ENCODE measurements at places on chromosomes 2 and 18. TPM values are rescaled to one million over a fixed set of nuclear protein-coding genes. Genes with fewer than 3 reads are reported as not detected.

Gene ZC3H6
- total RNA-seq: 36.8 TPM

Gene ONECUT2
- total RNA-seq: not detected

Gene PPP1R7
- 68.9 TPM for total RNA-seq

Gene CNPPD1
- total RNA-seq: 83.3 TPM

Gene MAPK4
- not detected for total RNA-seq

Gene ERFE
- total RNA-seq: not detected

Gene GPR75
- total RNA-seq: 4.3 TPM

Gene NT5C1B
- not detected for total RNA-seq

Gene SP140
- total RNA-seq: 70.8 TPM

Gene ZNF521
- total RNA-seq: not detected

Gene NXPH2
- not detected for total RNA-seq

- H3K27me3 ChIP-seq: no peaks in the 10 kb centered on the region
- no peak for DNase-seq
- H3K27ac ChIP-seq: no peak overlapping the region
- no peaks in the 10 kb centered on the region for H3K36me3 ChIP-seq
- no peaks in the 10 kb centered on the region for H3K4me1 ChIP-seq
Observed at GRCh38 chr18:70428439-70428838, 139.6 kb downstream of the SOCS6 start.

DNA sequence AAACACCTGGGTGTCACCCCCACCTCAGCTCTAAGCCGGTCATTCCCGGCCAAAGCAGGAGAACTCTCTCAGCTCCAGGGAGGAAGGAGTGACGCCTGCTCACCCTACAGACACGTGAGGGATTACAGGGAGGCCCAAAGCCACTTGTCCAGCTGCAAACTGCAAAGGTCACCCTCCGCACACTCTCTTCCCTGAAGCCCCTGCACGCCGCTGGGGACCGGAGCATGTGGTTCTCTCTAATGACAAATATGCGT is 108.0 kb upstream of the ID2 start:
- no peaks in the 10 kb centered on the region for H3K36me3 ChIP-seq
- H3K4me3 ChIP-seq: no peak overlapping the region
- no peaks in the 10 kb centered on the region for H3K27me3 ChIP-seq
- peaks cover 27% of the 10 kb centered on the region for H3K4me1 ChIP-seq
- H3K27ac ChIP-seq: no peak overlapping the region

DNA sequence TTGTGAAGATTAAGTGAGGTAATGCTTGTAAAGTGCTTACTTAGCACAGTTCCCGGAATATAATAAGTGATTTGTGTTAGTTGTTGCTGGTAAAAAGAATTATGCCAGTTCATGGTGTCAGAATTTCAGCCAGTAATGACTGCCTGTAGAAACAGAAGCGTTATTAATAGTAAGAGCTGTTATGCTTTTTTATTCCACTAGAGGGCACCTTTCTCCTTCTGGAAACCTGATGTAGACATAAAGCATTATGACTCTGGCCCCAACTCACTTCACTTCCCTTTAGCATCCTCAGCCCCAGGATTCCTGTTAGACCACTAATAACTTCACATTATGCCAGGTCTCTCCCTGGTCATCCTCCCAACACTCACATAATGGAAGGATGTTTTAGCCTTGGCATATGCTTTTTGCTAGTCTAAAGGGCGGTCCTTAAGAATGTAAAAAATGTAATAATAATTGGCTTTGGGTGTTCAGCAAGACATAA is 34.9 kb downstream of the C18orf54 start:
- H3K36me3 ChIP-seq: no peaks in the 10 kb centered on the region
- no peak overlapping the region for H3K4me3 ChIP-seq
- no peak overlapping the region for H3K27ac ChIP-seq

- peaks cover 19% of the 10 kb centered on the region for H3K4me1 ChIP-seq
- no peak overlapping the region for H3K27ac ChIP-seq
- no peaks in the 10 kb centered on the region for H3K36me3 ChIP-seq
- H3K4me3 ChIP-seq: no peak overlapping the region
- no peak for DNase-seq
Observed at GRCh38 chr2:239946562-239946863, 78.6 kb downstream of the NDUFA10 start.

DNA sequence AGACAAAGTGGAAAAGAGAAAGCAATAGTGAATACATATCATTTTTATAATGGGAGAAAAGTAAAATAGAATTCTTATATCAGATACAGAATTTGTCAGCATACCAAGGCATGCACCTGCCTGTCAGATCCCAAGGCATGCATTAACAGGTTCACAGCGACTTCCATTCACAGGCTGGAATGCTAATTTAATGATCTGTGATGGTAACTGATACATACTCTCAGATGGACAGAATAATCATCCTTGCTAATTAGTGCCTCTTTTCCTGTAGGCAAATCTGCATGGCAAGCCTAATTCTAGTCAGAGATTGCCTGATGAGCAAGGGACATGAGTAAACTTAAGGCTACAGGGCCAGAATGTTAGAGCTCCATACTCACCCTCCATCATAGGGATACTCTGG is 76.1 kb downstream of the PRKRA start:
- no peaks in the 10 kb centered on the region for H3K27me3 ChIP-seq
- no peak overlapping the region for H3K4me3 ChIP-seq
- no peak for DNase-seq
- no peak overlapping the region for H3K27ac ChIP-seq
- no peaks in the 10 kb centered on the region for H3K4me1 ChIP-seq
- H3K36me3 ChIP-seq: no peaks in the 10 kb centered on the region

GRCh38 chr2:21067125-21067524 is 23.3 kb upstream of the APOB start:
- no peaks in the 10 kb centered on the region for H3K27me3 ChIP-seq
- H3K36me3 ChIP-seq: no peaks in the 10 kb centered on the region
- no peak for DNase-seq
- H3K27ac ChIP-seq: no peak overlapping the region
- H3K4me3 ChIP-seq: no peak overlapping the region
- H3K4me1 ChIP-seq: no peaks in the 10 kb centered on the region

DNA sequence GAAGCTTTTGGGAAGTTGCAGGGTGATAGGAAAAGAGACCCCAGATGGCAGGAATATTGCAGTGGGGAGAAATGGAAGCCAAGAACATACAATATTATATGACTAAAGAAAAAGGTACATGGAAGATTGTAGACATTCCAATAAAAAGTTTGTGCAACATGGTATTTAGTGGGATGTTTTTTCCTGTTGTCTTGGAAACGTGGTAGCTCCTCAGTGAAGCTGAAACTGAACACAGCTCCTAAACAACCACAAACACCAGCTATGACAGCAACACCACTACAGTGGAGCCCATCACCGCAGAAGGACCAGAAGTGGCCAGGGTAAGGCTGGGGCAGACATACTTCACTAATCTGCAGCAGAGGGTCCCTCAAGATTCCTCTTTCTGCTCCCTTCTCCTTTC is 246.8 kb downstream of the CDH20 start:
- no peak overlapping the region for H3K4me3 ChIP-seq
- peaks cover 6% of the 10 kb centered on the region for H3K4me1 ChIP-seq
- DNase-seq: no peak
- no peak overlapping the region for H3K27ac ChIP-seq
- H3K27me3 ChIP-seq: no peaks in the 10 kb centered on the region

DNA sequence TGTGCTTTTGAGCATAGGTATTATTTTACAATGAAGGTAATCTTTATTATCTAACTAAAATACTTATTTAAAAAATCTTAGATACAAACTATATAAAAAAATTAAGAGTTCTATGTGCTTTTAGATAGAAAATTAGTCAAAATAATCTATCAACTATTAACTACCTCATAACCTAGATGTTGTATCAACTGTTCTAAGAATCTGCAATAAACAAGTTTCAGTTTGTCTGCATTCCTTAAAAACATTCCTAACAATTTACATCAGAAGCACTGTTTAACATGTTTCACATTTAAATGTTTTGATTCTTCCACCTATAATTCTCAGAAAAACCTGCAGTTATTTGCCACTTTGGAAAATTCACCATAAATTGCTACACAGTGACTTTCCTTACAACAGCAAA is 33.3 kb downstream of the NDUFS1 start:
- no peak overlapping the region for H3K27ac ChIP-seq
- no peak for DNase-seq
- peaks cover 38% of the 10 kb centered on the region for H3K36me3 ChIP-seq
- no peak overlapping the region for H3K4me3 ChIP-seq

DNA sequence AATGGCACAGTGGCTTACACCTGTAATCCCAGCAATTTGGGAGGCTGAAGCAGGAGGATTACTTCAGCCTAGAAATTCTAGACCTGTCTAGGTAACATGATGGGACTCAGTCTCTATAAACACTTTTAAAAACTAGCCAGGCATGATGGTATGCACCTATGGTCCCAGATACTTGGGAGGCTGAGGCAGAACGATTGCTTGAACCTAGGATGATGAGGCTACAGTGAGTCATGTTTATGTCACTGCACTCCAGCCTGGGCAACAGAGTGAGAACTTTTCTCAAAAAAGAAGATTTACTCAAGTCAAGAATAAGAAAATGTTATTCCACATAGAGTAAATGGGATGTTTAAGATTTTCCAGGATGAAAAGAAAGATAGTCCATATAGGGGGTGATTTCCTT is 158.6 kb downstream of the HNMT start:
- no peak for DNase-seq
- no peak overlapping the region for H3K27ac ChIP-seq
- no peak overlapping the region for H3K4me3 ChIP-seq
- H3K36me3 ChIP-seq: no peaks in the 10 kb centered on the region
- no peaks in the 10 kb centered on the region for H3K27me3 ChIP-seq

DNA sequence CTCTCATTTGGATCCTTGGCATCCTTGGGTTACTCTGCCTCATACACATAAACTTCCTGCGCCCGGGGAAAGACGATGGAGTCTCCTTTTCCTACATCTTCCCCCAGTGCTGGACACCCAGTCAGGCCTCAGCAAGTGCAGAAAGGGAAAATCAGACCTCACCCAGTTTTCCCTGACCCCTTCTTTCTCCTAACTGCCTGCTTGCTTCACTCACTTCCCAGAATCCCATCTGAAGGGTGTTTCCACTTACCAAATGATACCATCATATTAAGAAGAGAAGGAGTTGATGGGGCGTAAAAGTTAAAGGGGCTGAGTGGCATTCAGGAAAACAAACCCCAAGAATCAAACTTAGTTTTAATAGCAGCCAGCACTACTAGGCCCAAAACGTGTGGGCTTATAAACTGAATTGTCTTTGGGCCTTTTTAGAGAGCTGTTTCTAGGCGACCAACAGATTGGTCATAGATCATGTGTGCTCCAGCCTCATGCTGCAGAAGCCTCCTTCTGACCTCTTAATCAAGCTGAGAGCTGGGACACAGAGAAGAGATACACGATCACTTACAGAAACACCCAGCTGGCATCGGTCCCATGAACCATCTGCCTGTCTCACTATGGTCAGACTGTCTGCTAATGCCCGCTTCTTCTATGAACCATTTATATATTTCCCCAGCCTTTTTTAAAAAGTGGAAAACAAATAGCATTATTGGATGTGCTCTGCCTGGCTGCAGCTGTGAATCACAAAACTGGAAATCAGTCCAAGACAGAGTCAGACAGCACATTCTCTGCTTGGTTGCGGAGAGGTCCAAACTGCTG is 165.7 kb upstream of the SLC14A2 start:
- H3K4me1 ChIP-seq: no peaks in the 10 kb centered on the region
- no peak for DNase-seq
- H3K36me3 ChIP-seq: no peaks in the 10 kb centered on the region
- no peaks in the 10 kb centered on the region for H3K27me3 ChIP-seq

GRCh38 chr2:31411771-31412170 is 2.8 kb downstream of the XDH start:
- H3K27me3 ChIP-seq: no peaks in the 10 kb centered on the region
- peaks cover 8% of the 10 kb centered on the region for H3K4me1 ChIP-seq
- H3K4me3 ChIP-seq: no peak overlapping the region
- no peak for DNase-seq
- no peak overlapping the region for H3K27ac ChIP-seq

- DNase-seq: no peak
- H3K4me1 ChIP-seq: no peaks in the 10 kb centered on the region
- no peaks in the 10 kb centered on the region for H3K36me3 ChIP-seq
- H3K27me3 ChIP-seq: no peaks in the 10 kb centered on the region
Observed at GRCh38 chr18:4400911-4401310, 54.2 kb downstream of the DLGAP1 start.

- no peak overlapping the region for H3K4me3 ChIP-seq
- no peaks in the 10 kb centered on the region for H3K27me3 ChIP-seq
Observed at GRCh38 chr2:183951630-183952029, 646.7 kb upstream of the ZNF804A start.

- no peaks in the 10 kb centered on the region for H3K4me1 ChIP-seq
- H3K27ac ChIP-seq: no peak overlapping the region
- no peak for DNase-seq
- H3K27me3 ChIP-seq: no peaks in the 10 kb centered on the region
- H3K4me3 ChIP-seq: no peak overlapping the region
- no peaks in the 10 kb centered on the region for H3K36me3 ChIP-seq
Observed at GRCh38 chr2:56483081-56483480, 299.3 kb downstream of the CCDC85A start.

- no peak overlapping the region for H3K27ac ChIP-seq
- DNase-seq: no peak
- no peaks in the 10 kb centered on the region for H3K36me3 ChIP-seq
- no peaks in the 10 kb centered on the region for H3K27me3 ChIP-seq
Observed at GRCh38 chr2:176283291-176284068, 14.2 kb downstream of the MTX2 start.

DNA sequence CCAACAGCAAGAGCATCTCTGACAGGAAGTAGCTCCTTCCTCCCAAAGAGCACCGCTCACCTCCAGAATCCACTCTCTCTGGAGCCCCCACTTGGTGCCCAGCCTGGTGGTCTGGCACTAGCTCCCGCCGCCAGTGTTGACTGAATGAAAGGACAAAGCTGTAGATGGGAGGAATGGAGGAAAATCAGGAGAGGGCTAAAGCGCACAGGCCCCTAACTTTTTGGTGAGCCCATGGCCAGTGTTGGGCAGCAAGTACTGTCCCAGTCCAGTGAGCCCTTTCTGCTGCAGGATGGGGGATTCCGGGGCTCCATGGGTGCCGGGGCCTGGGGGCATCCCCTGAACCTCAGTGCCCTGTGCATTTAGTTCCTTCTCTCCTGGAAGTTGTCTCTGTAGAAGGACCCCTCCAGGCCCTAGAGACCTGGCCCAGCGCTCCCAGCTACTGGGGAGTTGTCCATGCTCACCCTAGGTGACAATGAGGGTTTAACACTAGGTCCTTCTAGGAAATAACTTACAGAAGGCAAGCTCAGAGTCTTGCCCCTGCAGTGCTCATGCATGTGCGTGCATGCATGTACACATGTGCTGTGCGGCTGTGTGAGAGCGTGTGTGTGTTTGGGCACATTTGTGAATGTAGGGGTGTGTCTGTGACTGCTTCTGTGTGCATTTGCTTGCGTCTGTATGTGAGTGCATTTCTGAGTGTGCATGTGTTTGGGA is 33.6 kb downstream of the GLI2 start:
- H3K27me3 ChIP-seq: no peaks in the 10 kb centered on the region
- no peaks in the 10 kb centered on the region for H3K36me3 ChIP-seq
- H3K4me3 ChIP-seq: no peak overlapping the region
- no peaks in the 10 kb centered on the region for H3K4me1 ChIP-seq
- no peak overlapping the region for H3K27ac ChIP-seq

- H3K36me3 ChIP-seq: no peaks in the 10 kb centered on the region
- DNase-seq: no peak
- peaks cover 10% of the 10 kb centered on the region for H3K4me1 ChIP-seq
- H3K27me3 ChIP-seq: no peaks in the 10 kb centered on the region
Observed at GRCh38 chr2:64914735-64915509, 74.3 kb upstream of the SLC1A4 start.

Data from CD4-positive, alpha-beta memory T cell (primary cell).